ENCODE measurements at places on chromosomes 7 and 10. TPM values are rescaled to one million over a fixed set of nuclear protein-coding genes. Genes with fewer than 3 reads are reported as not detected.

The TEX36 gene
- not detected for polyA plus RNA-seq

The ANKRD30A gene
- polyA plus RNA-seq: not detected

The MYO1G gene
- polyA plus RNA-seq: 3.5 TPM

The OPN4 gene
- polyA plus RNA-seq: not detected

The ARMC3 gene
- polyA plus RNA-seq: not detected

The LIPK gene
- polyA plus RNA-seq: not detected

The CPVL gene
- 27.9 TPM for polyA plus RNA-seq
